HEK293T (cell line): ENCODE measurements at places on chromosomes 2 and 18.

DNA sequence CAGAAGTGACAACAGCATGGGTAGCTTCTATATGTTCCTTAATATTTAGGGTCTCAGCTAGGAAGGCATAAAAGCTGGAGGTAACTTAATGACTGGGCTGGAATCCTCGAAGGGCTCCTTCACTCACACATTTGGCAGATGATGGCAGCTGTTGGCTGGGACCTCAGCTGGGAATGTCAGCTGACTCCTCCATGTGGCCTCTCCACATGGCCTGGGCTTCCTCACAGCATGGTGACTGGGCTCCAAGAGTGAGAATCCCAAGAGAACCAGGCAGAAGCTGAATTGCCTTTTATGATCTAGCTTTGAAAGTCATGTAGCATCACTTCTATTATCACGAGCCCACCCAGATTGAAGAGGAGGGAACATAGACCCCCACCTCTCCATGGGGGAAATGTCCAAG is 54.9 kb downstream of the TET3 start:
- no peak for DNase-seq

DNA sequence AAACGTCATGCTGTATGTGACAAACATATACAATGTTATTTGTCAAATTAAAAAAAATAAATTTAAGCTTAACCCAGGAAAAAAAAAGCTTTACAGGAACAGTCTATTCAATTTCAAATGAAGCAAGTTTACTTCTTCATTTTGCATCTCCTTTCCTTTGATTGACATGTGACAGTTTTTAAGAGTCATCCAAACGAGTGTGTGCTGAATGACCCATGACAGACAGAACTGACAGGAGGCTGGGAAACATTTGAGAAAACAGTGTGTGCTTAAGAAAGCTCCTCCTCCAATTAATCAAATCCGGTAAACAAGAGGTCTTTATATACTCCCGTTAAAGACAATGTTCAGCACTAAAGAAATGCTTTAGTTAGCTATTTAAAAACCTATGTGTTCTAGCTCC is 177.7 kb downstream of the SRBD1 start:
- no peak for DNase-seq

DNA sequence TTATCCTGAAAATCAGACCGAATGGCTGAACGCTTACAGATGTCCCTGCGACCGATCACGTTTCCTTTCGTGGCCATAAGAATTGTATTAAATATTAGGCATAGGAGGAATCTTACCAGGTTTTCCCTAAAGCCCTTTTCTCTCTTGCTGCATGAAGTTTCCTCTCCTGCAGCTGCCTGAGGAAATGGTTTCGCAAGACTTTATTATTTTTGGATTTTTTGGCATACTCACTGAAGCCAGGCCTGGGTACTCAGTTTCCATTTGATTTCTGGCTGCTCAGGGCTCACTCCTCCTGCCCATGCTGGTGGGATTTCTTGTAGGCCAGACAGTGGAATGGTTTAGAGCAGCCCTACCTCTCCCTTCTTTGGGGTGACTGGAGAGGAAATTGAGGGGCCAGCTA is 114.0 kb downstream of the KLHL29 start:
- DNase-seq: no peak

GRCh38 chr2:192047315-192048107 is 147.2 kb downstream of the TMEFF2 start:
- DNase-seq: no peak

DNA sequence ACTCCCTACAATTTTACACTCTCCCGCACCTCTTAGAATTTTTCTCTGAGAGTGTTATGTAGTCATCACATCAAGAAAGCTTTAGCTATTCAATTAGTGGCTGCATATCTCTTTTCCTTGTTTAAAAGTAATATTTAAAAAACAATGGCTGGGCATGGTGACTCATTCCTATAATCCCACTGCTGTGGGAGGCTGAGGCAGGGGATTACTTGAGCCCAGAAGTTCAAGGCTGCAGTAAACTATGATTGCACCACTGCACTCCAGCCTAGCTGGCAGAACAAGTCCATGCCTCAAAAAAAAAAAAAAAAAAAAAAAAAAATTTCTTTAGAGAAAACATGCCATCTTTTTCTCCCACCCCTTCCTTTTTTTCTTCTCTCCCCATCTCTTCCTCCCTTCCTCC is 44.3 kb downstream of the AQP4 start:
- DNase-seq: no peak

- no peak for DNase-seq
Observed at GRCh38 chr2:223396993-223397392, 205.2 kb downstream of the SCG2 start.

DNA sequence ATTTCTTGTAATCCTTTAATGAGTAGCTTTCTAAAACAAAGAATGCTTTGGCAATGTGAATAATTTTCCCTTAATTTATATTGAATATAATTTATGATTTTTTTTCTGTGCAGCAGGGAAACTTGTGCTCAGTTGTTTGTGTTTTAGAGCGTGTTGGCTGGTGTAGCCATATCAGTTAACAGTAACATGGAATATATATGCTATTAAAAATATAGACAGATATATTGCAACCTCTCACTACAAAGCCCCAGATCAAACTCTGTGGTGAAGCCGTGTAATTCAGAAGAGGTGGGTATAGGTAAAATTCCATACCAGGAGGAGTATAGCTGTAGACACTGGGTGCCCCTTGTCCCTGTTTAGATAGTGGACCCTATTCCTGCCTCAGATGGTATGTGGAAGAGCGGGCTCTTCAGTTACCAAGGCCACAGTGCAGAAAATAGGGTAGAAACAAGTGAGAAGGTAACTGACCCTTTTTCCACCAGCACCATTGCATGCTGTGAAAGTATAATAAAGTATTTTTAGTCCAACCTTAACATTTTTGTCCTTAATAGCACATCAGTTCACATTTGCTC is 18.1 kb upstream of the RASGRP3 start:
- DNase-seq: no peak

DNA sequence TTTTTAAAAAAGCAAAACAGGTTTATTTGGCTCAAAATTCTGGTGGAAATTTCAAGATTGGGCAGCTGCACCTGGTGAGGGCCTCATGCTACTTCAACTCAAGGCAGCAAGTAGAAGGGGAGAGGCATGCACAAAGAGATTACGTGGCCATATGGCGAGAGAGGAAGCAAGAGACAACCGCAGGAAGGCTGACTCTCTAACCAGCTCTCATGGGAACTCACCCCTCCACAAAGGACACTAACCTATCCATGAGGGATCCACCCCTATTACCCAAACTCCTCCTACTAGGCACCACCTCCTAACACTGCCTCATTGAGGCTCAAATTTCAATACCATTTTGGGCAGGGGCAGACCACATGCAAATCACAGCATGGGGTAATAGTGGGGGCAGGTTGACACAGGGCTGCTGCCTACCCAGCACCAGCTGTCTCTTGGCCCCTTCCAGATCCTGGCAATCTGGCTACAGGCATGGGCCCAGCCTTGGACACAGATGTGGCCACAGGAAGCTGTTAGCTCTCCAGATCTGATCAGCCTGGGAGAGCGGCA is 2.0 kb upstream of the CAPN10 start:
- no peak for DNase-seq

- no peak for DNase-seq
Observed at GRCh38 chr2:241134711-241135110, 14.6 kb downstream of the PASK start.

- no peak for DNase-seq
Observed at GRCh38 chr2:39127973-39128372, 7.1 kb upstream of the SOS1 start.

- DNase-seq: no peak
Observed at GRCh38 chr2:236010920-236011685, 157.1 kb downstream of the GBX2 start.

- DNase-seq: no peak
Observed at GRCh38 chr18:13019301-13019700, 28.1 kb downstream of the CEP192 start.

- DNase-seq: no peak
Observed at GRCh38 chr18:54828986-54829385, 709 bp downstream of the RAB27B start.

- DNase-seq: no peak
Observed at GRCh38 chr2:215352602-215353001, 40.7 kb downstream of the ATIC start.

GRCh38 chr2:6926071-6926732 is 9.0 kb downstream of the RNF144A start:
- no peak for DNase-seq

GRCh38 chr2:145815933-145816332 is 1296.0 kb upstream of the ZEB2 start:
- no peak for DNase-seq

DNA sequence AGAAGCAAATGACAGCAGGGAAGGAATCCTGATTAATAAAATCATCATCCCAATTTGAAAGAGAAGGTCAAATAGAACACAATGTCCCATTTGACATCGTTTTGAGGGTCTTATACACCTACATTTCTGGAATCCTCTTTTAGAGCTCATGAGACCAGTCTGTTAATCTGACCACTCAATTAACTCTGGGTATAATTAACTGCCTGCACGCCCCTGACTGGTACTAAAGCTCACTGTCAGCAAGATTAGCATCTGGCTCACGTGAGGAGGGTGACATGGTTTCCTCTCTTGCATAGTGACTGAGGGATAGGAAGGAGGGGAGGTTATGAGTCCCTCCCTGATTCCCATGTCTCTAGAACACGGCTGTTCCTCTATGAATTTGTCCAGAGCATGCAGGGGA is 124.3 kb downstream of the ICOS start:
- DNase-seq: no peak
